ENCODE measurements at places on chromosomes 5 and 9.
A peak's percentile ranks its signal among the peaks of the same experiment; 100 is the strongest.

DNA sequence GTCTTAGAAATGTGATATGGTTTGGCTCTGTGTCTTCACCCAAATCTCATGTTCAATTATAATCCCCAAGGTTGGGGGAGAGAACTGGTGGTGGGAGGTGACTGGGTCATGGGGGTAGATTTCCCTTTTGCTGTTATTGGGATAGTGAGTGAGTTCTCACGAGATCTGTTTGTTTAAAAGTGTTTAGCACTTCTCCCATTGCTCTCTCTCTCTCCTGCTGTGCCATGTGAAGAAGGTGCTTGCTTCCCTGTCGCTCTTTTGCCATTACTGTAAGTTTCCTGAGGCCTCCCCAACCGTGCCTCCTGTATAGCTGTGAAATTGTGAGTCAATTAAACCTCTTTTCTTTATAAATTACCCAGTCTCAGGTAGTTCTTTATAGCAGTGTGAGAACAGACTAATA, 203.6 kb downstream of the ASTN2 start:
- DNase-seq = no peak

DNA sequence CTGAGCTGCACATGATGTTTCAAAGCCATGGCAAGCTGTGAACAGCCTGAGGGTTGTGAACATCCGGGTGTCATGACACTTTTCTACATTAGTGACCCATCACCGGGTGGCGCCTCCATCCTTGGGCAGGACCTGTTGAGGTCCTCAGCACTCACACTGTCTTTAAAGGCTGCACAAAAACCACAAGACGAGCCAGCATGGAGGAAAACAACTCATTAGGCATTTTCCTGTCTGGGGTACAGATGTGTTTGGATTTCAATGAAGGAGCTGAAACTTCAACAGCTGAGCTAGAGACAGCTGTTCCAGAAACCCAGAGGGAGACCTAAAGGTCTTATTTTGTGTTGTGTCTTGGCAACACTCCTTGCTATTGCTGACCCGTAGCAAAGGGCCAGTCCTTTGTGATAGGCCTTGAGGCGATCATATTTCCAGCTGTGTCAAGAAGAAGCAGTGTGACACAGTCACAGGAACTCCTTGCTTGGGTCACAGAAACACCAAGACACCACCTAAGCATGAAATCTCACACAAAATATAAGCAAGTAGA, 151.8 kb upstream of the VLDLR start:
- peak; percentile 65 for DNase-seq

GRCh38 chr9:90556897-90557675, 85.5 kb downstream of the DIRAS2 start:
- DNase-seq = no peak

DNA sequence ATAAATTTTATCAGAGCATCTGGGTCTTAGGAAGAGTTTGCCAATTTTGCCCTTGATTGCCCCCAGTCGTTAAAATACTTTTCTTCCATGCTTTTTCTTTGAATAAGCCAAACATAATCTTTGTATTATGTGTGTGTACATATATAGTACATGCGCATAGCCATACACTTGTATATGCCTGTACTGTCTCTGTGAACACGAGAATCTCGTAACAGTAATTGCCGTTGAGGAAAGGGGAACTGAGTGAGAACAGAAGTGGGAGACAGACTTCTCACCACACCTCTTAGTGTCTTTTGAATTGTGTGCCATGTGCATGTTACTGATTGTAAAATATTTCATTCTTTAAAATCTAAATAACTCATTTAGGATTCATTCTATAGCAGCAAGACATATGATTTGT, 79.6 kb upstream of the GRHPR start:
- no peak for DNase-seq

DNA sequence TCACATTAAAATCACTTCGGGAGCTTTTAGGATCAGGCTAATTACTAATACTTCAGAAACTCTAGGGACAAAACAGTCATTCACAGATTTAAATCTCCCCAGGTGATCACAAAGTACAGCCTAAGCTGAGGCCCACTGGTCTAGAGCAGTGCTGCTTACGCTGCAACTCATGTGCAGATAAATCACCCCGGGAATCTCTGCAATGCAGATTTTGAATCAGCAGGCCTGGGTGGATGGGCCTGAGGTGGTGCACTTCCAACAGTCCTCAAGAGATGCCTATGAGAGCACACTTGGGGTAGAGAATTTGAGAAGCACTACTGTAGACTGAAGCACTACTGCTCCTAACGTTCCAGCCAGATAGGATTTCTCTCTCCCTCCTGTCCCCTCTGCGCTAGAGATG, 28.4 kb downstream of the CSF1R start:
- no peak for DNase-seq

DNA sequence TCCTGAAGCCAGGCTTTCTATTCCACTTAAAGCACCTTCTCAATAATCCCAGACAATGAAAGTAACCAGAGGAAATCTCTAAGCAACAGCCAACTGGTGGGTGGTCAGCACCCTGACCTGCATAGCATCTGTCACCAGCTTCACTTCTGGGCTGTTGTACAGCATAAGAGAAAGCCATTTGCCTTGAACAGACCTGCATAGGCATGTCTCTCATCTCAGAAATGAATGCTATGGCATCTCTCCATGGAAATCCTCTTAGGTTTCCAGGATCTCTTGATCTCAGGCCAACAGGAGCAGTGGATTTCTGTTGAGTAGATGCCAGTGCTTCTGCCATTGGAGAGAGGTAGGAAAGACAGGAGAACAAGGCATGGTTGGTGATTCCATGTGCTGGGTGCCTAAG, 213.6 kb downstream of the GRIA1 start:
- no peak for DNase-seq

All from D341Med (cell line).